ENCODE measurements at places on chromosomes 3 and 15. TPM values are rescaled to one million over a fixed set of nuclear protein-coding genes. Genes with fewer than 3 reads are reported as not detected.

Gene TEX9
- total RNA-seq = 3.7 TPM

Gene PLA2G4E
- not detected for total RNA-seq

Gene ATP6V1A
- 27.8 TPM for total RNA-seq

Gene GOLGA6A
- 0.42 TPM for total RNA-seq

Gene PFKFB4
- 3.7 TPM for total RNA-seq

Gene GCSAM
- not detected for total RNA-seq

Gene C3orf33
- total RNA-seq = 1.5 TPM

Gene THSD4
- total RNA-seq = 150 TPM

Gene UBAP1L
- 3.7 TPM for total RNA-seq

Gene CILP
- 15.8 TPM for total RNA-seq

Data from thoracic aorta (tissue), 2 donors.